IMR-90 (cell line): ENCODE measurements at places on chromosomes 3 and 15. TPM values are rescaled to one million over a fixed set of nuclear protein-coding genes. Genes with fewer than 3 reads are reported as not detected.
A peak's percentile ranks its signal among the peaks of the same experiment; 100 is the strongest.

GRCh38 chr3:197038679-197039462 lies 9.3 kb upstream of the MELTF start:
- no peak for DNase-seq

DNA sequence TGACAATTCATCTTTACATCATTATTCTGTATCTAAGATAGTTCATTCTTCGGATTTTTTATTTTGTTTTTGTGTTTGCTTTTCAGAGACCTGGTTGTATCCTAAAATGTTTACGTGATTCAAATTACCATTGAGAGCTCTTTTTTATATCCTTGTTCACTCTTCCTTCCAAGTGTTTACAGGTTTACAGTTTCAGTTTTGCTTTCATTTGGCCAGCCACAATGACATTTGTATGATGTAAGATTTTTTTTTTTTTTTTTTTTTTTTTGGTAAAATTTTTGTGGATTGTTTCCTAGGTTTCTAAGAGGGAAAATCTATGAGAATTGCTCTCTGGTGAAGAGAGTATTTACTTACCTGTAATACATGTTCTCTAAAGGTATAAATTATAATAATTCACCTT lies 55.0 kb downstream of the SETD5 start:
- DNase-seq = peak; percentile 19

DNA sequence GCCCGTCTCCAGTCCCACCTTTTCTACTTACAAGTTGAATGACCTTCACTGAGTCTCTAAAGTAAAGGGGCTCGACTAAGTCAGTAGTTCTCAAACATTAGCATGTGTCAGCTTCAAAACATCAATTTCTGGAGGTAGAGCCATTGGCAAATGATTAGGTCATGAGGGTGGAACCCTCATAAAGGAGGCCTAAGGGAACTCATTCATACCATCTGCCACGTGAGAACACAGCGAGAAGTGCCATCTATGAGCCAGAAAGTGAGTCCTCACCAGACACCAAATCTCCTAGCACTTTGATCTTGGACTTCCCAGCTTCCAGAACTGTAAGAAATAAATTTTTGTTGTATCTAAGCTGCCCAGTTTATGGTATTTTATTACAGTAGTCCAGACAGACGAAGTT lies 129.8 kb downstream of the MEX3B start:
- DNase-seq = no peak

GRCh38 chr15:59179717-59180116 lies 26.9 kb upstream of the LDHAL6B start:
- no peak for DNase-seq

GRCh38 chr3:51371943-51372557 lies 13.0 kb upstream of the MANF start:
- peak; percentile 76 for DNase-seq

DNA sequence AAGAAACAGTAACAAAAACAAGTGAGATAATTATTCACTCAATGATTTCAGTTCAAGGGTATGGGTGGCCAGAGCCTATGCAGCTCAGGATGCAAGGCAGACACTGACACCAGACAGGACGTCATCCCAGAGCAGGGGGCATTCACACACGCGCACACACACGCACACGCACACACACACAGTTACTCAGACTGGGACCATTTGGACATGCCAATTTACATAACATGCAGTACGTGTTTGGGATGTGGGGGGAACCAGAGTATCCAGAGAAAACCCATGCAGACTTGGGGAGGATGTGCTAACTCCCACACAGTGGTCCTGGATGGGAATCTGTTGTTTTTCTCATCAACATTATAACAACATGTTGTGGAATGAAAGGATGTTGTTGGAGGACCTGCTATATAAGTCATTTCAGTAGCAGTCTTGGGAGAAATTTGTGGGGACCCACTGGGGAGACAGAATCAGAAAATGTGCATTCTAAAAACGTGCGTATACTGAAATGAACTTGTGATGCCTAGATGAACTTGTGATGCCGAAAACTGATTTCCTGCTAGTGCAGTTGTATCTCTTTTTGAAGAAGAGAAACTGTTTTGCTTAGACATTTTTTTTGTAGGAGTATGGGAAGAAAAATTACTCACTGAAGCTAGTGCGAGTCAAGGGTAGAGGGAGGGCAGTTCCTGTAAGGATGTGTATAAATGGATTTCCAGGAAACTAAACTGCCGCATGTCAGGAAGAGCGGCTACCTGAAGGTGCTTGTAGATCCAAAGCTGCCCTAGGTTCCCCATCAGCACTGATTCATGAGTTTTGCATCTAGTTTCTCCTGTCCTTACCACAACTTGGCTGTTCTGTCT lies 25.2 kb downstream of the CD200 start:
- peak; percentile 7 for DNase-seq

DNA sequence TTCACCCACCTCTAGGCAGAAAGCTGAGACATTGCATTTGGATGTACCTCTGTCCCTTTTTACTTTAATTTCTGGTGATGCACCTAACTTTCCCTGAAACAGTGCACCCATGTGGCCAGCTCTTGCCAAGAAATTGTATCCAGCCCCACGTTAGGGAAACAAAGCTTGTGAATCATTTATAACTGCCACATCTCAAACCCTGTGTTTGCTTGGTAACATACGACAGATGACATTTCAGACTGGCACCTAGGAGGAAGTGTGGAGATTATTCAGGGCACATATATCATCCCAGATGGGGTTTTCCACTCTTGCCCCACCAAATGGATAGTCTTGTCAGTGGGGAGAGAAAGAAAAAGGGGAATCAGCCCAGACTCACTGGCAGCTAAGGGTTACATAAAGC lies 2.1 kb downstream of the CYB561D2 start:
- peak; percentile 29 for DNase-seq

- DNase-seq = no peak
Observed at GRCh38 chr15:89026167-89026566, 62.1 kb upstream of the ABHD2 start.

The KCNMB3 gene
- 0.72 and 0.83 TPM in 2 replicates for total RNA-seq

The ATP8B4 gene
- total RNA-seq = 0.54 and 0.56 TPM in 2 replicates

The MRAS gene
- total RNA-seq = 56.1 and 59.3 TPM in 2 replicates

The C3orf85 gene
- not detected in 2 replicates for total RNA-seq

The SI gene
- not detected in 2 replicates for total RNA-seq
